ENCODE measurements at places on chromosomes 3 and 15.

DNA sequence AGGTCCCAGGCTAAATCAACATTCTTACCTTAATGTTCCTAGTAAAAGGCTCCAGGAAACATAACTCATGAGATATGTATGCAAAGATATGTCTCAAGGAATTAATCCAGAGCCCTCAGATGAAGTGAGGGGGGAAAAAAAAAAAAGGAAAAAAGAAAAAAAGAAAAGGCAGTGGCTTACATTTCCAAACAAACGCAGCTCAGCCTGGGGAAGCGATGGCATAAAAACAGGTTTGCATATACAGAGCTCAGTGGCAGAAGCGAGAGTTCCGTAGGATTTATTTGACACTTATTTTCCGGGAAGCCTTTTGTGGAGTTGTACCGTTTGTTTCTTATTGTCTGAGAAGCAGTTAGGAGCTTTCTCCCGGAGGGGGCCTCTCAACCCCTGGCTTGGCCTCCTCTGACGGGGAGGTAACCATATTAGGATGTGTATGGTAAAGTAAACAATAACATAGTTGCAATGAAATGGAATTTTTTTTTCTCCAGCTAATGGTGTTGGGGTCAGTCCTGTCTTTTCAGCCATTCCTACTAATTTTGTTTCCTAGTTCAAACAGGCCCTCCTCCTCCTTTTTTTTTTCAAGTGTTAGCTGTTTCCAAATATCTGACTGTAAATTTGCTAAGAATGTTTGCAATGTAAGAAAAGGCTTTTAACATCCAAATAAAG, 338.6 kb downstream of the FOXP1 start:
- no peak for DNase-seq

- no peak for DNase-seq
Observed at GRCh38 chr3:76652524-76652923, 387.4 kb upstream of the ROBO2 start.

DNA sequence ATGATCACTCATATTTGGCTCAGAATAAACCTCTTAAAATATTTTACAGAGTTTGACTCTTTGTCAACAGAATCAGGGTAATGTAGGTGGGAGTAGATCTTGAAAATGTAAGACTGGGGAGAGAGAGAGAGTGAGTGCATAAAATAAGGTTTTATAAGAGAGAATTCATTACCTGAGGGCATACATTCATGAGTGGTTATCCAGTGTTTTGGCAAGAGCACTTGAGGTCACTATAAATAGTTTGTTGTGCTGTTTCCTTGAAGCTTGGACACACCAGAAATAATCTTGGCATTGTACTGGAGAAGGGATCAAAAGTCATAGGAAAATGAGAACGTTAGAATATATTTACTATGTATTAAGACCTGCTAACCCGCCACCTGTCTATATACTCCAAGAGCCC, 33.4 kb downstream of the SLC28A2 start:
- no peak for DNase-seq

DNA sequence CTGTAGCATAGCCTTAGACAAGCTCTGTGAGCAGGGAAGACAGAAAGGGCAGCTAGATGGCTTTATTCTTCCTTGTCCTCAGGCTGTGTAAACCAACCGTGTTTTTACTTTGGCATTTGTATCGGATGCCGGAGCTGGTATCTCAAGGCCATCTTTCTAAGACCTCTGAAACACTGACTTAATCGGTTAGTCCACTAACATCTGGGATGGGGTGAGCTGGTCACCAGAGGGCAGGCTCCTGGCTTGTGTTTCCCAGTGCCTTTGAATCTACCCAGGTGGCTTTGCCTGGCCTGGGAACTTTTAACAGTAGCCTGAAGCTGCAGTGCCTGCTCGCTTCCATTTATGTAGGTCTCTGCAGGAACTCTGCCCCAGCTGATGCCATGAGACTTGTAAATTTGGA, 252.7 kb downstream of the NR1D2 start:
- DNase-seq = no peak

GRCh38 chr3:55675478-55675877, 188.4 kb upstream of the WNT5A start:
- DNase-seq = no peak

DNA sequence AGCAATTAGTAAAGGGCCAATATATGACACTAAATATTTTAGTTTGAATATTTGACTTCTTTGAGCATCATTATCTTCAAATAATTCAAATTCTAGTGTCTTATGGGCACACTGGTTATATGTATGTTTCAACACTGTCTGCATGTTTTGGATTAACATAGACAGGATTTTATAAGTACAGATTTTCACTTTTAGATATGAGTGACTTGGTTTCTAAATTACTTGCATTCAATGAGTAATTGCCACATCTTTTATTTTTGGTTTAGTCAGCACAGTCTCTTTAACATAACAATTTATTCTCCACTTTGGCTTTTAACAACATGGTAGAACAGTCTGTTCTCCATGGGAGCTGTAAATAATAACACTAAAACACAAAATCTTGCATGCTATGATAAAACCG, 674.8 kb downstream of the TBL1XR1 start:
- no peak for DNase-seq

- no peak for DNase-seq
Observed at GRCh38 chr15:56725386-56725785, 7.9 kb downstream of the ZNF280D start.

- DNase-seq = no peak
Observed at GRCh38 chr3:17901893-17902292, 159.5 kb upstream of the TBC1D5 start.

DNA sequence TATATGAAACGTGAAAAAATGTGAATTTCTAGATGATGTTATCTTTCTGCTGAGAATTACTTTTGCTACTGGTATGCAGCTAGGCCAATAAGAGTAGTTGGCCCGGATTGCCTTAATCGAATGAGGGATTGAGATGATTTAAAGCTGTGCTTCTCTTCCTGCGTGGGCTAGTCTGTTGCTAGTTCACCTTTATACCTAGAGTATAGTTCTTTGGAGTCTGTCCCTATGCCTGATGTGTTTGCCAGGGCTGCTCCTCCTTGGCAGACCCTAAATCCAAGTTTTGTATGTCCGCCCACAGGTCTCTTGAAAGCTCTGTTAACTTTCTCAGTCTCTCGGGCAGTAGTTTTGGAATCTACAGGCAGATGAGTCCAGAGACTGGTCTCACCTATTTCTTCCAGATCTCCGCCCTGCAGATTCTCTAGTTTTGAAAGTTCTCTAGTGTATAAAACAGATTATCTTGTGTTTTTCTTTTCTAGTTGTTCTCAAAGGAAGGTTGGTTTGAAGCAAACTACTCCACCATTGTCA, 64.9 kb downstream of the MEF2A start:
- no peak for DNase-seq

- DNase-seq = no peak
Observed at GRCh38 chr15:80015156-80015555, 44.2 kb upstream of the BCL2A1 start.

DNA sequence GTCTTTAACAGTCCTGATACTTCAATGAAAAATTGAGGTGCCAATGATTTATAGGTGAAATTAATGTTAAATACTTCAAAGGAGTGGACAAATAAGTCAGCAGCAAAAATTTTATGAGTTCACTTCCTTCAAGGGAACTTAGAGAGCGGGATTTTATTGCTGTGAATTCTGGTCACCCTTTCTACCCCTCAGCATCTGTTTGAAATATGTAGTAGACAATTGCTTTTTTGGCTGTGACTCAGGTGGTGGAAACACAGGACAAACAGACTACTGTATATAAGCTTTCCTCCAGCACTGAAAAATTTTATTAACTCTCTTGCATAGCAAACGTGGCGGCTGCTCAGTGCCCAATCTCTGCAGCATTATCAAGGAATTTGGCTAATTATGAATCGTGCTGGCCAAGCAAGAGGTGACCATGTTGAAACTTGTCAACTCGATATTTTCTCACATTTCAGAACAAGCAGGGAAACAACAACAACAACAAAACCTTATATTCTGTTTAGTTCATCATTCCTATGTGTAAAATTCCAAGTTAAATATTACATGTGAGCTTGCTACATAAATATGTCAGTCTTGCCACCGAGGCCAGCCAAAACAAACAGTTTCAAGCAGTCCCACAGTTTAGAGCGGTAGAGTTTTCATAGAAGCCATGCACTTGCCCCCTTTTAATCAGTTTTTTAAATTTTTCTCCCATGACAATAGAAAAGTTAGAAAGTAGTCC, 420.2 kb downstream of the FOXP1 start:
- no peak for DNase-seq

DNA sequence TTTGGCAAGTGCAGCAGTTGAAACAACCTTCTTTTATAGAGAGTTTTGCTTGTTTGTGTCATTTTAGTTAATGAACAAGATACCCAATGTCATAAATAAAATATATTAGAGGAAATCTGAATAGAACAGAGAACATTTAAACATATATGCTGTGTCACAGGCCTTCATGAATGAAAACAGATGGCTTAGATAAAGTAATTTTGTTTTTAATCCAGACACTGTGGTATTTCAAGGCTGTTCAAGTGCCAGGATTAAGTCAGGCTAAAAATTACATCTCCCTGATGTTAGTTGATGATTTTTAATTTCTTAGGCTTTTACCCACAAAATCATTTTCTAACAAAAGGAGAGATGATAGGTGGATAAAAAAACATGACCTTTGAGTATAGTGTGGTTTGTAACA, 4.9 kb upstream of the ACKR4 start:
- no peak for DNase-seq

- no peak for DNase-seq
Observed at GRCh38 chr3:194990454-194991337, 280.3 kb downstream of the XXYLT1 start.

DNA sequence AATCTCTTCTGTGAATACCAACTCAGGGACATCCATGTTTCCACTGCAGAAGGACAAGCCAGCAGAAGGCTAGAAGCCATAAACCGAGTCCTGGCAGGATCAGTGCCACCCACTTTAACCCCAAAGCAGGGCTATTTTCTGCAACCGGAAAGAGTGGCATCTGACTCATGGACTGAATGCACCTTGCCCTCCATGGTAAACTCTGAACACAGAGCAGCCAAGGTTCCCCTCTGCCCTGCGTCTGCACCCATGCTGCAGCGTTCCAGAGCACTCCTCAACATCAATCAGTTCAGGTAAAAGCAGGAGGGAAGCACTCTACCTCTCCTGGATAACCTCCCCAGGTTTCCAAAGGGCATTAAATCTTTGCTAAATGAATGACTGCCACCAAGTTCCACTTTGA, 801 bp upstream of the NGRN start:
- peak; percentile 34 for DNase-seq

- DNase-seq = peak; percentile 53
Observed at GRCh38 chr15:57376696-57377477, 582 bp downstream of the CGNL1 start.

DNA sequence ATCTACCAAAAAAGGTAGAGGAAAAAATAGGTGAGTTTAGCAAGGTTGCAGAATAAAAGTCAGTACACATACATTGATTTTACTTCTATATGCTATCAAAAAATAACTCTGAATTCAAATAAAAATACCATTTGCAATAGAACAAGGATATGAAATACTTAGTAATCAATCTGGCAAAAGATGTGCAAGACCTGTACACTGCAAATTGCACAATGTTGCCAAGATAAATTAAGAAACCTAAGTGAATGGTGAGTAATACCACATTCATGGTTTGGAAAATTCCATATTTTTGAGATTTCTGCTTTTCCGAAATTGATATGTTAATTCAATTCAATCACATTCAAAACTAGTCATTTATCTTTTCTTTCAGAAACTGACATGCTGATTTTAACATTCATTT, 464.8 kb downstream of the EPHA3 start:
- no peak for DNase-seq

GRCh38 chr3:41041462-41041861, 157.8 kb upstream of the CTNNB1 start:
- no peak for DNase-seq

GRCh38 chr3:138937690-138938055, 9.3 kb downstream of the FOXL2 start:
- no peak for DNase-seq

- no peak for DNase-seq
Observed at GRCh38 chr15:100786901-100787566, 92.6 kb upstream of the ALDH1A3 start.

GRCh38 chr3:32856355-32856889, 38.6 kb downstream of the TRIM71 start:
- DNase-seq = no peak

GRCh38 chr3:101680466-101680865, 3.5 kb upstream of the ZBTB11 start:
- no peak for DNase-seq

GRCh38 chr3:143605233-143605950, 242.9 kb downstream of the SLC9A9 start:
- DNase-seq = no peak

DNA sequence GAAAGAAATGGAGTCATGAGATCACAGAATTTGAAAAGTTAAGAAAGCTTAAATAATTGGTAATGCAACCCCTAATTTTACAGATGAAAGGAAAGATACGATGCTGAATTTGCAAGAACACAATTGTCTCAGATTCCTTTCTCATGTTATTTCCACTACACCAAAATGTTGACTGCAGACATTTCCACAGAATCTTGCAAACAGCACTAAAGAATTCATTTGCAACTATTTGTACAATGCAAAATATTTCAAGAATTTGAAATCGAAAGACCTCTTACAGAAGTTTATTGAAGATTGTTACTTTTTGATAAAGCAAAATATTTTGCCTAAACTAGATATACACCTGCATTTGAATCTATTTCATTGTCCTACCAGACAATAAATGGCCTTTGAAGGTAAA, 194.1 kb upstream of the KCNMB2 start:
- DNase-seq = no peak

GRCh38 chr3:133469140-133469731, 69.4 kb downstream of the BFSP2 start:
- DNase-seq = no peak

GRCh38 chr3:48156163-48156562, 32.1 kb downstream of the CDC25A start:
- no peak for DNase-seq

- DNase-seq = peak; percentile 52
Observed at GRCh38 chr3:53255423-53255774, 423 bp downstream of the TKT start.

DNA sequence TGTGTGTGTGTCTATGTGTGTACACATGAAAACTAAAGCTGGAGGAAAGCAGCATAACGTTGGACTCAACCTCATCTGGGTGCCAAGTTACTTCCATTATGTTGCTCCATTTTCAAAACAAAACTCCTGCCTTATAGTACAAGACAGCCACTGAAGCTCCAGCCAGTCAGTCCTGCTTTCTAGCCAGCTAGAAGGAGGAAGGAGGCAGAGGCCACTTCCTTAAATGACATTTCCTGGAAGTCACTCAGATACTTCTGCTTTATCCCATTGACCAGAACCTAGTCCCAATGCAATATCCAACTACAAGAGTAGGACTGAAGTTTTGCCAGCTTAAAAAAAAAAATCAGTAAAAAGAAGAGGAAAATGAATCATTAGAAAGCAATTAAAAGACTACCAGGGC, 31.7 kb downstream of the CADPS start:
- DNase-seq = no peak

Measured in urothelium cell line (cell line).